ENCODE measurements at places on chromosomes 11 and 22. TPM values are rescaled to one million over a fixed set of nuclear protein-coding genes. Genes with fewer than 3 reads are reported as not detected.

GRCh38 chr11:107482234-107482633 is 24.6 kb upstream of the CWF19L2 start:
- DNase-seq = no peak

GRCh38 chr22:22888571-22889353 is 1.1 kb downstream of the IGLL5 start:
- DNase-seq = no peak

- DNase-seq = no peak
These were observed 4.0 kb upstream of the C22orf31 start for GRCh38 chr22:29065468-29066190.

SYT13 gene
- total RNA-seq = 5.9 TPM

DNA sequence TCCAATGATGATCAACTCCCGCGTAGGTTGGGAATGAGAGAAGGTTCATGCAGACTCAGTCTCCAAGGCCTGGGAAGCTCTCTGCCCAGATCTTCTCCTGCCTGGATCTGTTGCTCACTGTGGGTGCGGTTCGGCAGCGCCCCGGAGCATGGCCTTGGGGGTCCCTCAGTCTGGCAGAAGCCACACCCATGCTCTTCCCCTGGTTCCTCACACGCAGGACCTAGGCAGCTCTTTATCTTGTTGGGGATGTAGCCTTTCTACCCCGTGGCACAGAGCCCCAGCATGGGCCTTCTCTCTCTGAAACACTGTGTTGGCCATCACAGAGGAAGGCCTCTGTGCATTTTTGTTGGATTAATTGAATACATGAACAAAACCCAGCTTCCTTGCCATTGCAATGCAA is 1461.6 kb downstream of the BRD1 start:
- DNase-seq = no peak

- no peak for DNase-seq
These were observed 1680.6 kb upstream of the RAG2 start for GRCh38 chr11:38278457-38279141.

Measured in left ventricle myocardium inferior (tissue), 1 donor.